Activated naive CD4-positive, alpha-beta T cell treated with Interleukin-2 at 50 U/mL for 16 hours (primary cell): ENCODE measurements at places on chromosomes 6 and 20.

GRCh38 chr20:50358971-50359370 lies 151.2 kb upstream of the PTPN1 start:
- no peak for DNase-seq

GRCh38 chr6:165204807-165205545 lies 104.4 kb downstream of the C6orf118 start:
- no peak for DNase-seq

DNA sequence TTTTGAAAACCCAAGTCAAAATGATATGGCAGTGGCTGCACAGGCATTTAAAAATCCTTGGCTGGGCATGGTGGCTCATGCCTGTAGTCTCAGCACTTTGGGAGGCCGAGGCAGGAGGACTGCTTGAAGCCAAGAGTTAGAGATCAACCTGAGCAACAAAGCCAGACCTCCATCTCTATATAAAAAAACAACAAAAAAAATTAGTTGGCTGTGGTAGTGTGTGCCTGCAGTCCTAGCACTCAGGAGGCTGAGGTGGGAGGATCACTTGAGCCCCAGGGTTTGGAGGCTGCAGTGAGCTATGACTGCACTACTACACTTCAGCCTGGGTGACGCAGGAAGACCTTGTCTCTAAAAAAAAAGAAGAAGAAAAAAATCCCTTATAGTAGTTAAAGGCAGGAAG lies 142.9 kb downstream of the MYB start:
- DNase-seq, result no peak

GRCh38 chr6:145031001-145031400 lies 704.3 kb downstream of the EPM2A start:
- DNase-seq, result no peak

- no peak for DNase-seq
Measured at GRCh38 chr6:92026878-92027277, 1392.5 kb downstream of the EPHA7 start.

DNA sequence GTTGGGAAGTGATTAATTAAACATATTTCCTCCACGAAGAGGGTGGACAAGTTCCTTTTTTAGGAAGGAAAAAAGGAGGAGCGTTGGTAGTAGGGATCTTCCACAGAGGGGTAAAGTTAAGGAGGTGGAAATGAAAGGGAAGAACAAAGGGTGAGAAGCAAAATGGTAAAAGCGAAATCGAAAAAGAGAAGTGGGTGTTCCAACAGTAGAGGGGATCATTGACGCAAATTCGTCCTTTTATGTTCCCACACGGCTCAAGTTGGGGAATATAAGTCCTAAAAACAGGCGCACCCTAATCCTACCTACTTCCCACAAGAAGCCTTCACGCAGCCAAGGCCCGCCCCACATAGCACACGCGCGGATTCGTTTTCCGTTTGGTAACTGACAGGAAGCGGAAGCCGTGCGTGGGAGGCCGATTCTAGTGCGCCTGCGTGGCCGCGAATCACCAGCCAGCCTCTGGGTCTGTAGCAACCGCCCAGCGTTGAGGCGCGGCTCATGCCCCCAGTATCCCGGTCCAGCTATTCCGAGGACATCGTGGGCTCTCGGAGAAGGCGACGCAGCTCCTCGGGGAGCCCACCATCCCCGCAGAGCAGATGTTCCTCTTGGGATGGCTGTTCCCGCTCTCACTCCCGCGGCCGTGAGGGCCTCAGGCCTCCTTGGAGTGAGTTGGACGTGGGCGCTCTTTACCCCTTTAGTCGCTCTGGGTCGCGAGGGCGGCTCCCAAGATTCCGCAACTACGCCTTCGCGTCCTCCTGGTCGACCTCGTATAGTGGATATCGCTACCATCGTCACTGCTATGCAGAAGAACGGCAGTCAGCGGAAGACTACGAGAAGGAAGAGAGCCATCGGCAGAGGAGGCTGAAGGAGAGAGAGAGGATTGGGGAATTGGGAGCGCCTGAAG lies at the start of gene NKAPL:
Gene NKAPL, plus strand, starts transcription at position 421 of the 901 bp plus-strand sequence. Its CDS starts 75 bp downstream, at position 496.
- peak; percentile 55 for DNase-seq

GRCh38 chr6:104682722-104683643 lies 176.7 kb downstream of the HACE1 start:
- DNase-seq, result peak; percentile 73

DNA sequence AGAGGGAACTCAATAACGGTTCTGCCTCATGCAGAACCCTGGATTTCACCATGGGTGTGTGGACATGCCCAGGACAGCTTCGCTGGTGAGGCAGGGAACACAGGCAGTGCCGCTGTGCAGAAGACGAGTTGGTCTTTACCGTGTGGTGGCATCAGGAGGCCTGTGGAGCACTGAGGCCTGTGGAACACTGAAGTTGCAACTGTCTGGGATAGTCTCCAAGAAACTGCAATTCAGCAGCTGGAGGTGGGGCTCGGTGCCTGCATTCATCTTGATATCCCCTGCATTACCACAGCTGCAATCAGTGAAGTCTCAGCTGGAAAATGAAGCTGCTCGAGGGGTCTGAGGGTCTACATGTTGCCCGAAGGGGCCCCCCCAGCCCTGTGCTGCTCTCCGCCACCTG lies 202.4 kb upstream of the CDH4 start:
- DNase-seq, result no peak

DNA sequence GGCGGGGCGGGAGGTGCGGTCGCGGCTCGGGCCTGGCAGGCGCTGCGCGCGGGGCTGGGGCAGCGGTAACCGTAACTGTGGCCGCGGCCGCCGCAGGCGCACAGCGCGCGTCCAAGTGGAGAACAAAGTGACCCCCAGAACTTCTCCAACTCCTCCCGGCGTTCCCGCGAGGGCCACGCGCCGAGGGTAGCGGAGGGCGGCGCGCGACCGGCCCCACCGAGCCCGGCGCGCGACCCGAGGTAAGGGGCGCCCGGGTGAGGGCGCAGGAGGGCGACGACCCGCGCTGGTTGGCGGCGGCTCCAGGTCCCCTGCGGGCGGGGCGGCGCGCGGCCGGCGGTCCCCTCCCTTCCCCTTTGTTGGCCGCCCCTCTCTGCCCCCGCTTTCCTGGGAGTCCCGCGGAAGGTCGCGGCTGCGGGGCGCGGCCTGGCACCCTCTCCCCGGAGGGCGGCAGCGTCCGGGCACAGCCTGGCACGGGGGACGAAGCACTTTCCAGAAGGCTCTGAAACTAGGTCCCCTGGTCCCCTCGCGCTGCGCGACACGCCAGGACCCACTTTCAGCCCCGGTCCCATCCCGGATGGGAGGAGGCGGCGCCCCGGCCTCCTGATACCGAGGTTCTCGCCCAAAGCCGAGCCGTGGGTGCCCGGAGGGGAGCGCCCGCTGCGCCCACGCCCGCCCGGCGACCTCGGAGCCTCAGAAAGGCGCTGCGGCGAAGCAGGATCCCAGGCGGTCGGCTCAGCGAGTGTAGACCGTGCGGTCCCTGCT lies at the start of gene TIAM2:
Gene TIAM2, plus strand, starts transcription at position 62 of the 762 bp plus-strand sequence. CDS start 133,909 bp downstream, outside the sequence.
- DNase-seq, result peak; percentile 27

- no peak for DNase-seq
Measured at GRCh38 chr20:20666359-20666758, 46.1 kb downstream of the RALGAPA2 start.
